Stimulated activated CD4-positive, alpha-beta T cell treated with anti-CD3 and anti-CD28 coated beads, Interleukin-1b, Interleukin-23, amount 100 ng/mL, for 1 hour (primary cell): ENCODE measurements at places on chromosomes 2 and 18.

- DNase-seq: no peak
Measured at GRCh38 chr2:42844901-42845821, 52.8 kb upstream of the HAAO start.

- no peak for DNase-seq
Measured at GRCh38 chr2:210577263-210578071, 21.1 kb downstream of the CPS1 start.

DNA sequence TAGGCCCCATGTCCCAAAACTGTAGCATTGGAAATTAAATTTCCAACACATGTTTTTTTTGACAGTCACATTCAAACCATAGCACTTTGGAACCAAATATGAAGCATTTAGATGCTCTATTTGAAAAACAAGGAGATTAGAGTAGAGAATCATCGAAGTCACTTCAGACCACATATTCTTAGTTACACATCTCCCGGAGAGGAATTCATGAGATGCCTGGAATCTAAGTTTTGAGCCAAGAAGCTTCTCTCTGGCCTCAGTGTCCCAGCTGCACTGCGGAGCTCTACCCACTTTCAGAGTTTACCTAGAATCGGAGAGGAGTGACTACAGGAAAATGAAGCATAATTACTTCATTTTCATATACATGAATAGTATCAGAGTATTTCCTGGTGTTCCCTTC is 385.9 kb downstream of the TNS1 start:
- no peak for DNase-seq

GRCh38 chr2:127146071-127146725 is 39.2 kb upstream of the BIN1 start:
- no peak for DNase-seq

DNA sequence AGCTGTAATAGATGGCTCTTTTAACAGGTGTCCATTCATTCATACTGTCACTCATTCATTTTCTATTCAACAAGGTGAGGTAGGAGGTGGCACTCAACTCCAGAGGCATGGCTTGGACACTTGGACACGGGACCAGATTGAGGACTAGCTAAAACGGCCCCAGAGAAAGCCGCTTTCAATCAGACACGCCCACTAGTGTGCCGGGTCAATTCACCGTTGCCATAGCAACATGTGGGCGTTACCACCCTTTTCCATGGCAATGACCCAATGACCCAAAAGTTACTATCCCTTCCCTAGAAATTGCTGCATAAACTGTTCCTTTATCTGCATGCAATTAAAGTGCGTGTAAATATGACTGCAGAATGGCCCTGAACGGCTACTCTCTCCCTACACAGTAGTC is 49.2 kb upstream of the LGALSL start:
- DNase-seq: no peak

- no peak for DNase-seq
Measured at GRCh38 chr18:12726331-12726730, 23.5 kb downstream of the PSMG2 start.

DNA sequence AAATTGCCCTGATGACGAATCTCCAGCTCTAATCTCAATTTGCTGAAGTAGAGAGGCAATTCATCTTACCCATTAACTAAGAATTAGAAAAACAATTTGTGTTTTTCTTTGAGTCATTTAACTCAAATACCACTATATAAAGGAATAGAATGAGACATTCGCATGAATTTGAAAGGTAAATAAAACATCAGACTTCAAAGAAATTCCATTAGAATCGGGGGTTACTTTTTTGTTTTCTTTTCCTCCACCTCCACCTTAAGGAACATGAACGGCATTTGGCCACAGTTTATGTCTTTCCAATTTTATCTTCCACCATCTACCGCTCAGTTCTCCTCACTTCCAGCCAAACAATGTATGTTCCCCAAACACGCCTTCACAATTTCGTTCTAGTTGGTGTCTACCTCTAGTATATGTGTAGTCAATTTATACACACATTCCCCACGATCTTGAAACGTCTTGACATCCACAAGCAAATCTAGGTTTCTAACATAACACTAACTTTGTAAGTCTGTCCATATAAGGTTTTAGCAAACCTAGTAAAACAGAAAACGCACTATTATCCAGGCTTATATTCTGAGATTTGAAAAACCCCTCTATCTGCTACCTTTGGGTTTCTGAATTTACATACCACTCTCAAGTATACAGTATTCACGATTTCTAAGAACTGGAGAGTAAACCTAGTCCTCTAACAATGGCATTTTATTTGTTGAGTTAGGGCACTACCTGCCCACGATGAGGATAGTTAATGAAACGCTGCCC is 1.2 kb upstream of the SMCHD1 start:
- DNase-seq: no peak

DNA sequence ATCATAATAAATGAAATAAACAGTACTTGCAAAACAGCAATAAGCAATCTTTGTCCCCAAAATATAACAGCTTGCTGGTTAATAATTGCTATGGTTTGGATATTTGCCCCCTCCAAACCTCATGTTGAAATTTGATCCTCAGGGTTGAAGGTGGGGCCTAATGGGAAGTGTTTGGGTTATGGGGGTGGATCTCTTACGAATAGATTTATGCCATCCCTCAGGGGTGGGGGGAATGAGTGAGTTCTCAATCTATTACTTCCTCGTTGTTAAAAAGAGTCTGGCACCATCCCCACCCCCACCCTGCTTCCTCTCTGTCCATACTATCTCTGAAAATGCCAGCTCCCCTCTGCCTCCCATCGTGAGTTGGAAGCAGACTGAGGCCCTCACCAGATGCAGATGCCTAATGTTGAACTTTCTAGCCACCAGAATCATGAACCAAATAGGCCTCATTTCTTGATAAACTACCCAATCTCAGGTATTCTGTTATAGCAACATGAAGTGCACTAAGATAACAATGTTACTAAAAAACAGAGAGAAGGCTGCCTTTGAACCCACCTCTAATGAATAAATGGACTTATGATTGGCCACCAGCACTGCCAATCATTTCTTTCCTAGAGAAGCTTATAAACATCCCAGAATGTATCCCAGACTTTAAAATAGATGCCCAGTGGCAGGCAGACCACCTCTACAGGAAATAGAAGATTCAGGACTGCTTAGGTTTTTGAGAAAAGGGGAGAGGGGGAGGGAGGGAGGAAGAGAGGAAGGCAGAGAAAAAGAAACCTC is 90.1 kb downstream of the ALPK2 start:
- no peak for DNase-seq

DNA sequence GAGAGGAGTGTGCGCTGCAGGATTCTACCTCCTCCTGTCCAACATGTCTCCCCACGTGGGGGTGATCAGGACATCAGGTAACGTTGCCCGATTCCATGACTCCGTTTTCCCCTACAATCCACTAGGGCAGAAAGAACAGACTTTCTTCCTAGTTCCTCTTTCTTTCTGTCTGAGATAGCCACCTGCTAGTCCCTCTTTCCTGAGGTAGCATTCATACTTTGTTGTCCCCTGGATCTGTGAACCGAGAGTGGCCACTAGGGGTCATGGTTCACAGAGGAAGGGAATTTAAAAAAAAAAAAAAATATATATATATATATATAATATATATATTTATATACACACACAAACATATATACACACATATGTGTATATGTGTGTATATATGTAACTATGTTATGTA is 210.0 kb upstream of the ZNF521 start:
- no peak for DNase-seq

- no peak for DNase-seq
Measured at GRCh38 chr2:196403471-196403870, 232.1 kb upstream of the STK17B start.

GRCh38 chr2:9392898-9393765 is 30.2 kb downstream of the ITGB1BP1 start:
- no peak for DNase-seq

GRCh38 chr2:187499941-187500532 is 52.0 kb upstream of the CALCRL start:
- no peak for DNase-seq

GRCh38 chr18:830315-830901 is 18.4 kb upstream of the YES1 start:
- no peak for DNase-seq

DNA sequence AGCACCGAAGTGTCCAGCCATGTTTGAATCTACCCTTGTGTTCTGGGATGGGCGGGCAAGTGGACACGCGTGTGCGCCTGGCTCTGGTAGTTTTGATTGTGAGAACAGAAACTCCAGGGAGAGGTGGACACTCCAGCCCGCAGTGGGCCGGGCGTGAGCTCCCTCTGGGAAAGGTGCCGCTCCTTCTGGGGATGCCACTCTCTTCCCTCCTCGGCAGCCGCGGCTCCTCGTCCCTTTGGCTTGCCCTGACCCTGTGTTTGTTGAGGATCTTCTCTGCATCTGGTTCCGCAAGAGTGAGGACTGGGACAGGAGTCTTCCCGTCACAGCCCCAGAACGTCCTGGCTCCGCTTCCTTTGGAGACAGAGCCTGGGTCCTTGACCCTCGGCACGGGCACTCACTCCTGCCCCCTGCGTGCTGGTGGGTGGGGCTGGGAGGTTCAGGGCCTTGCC is 1.3 kb downstream of the CTDP1 start:
- no peak for DNase-seq

- DNase-seq: no peak
Measured at GRCh38 chr2:170578606-170579005, 136.5 kb upstream of the SP5 start.

GRCh38 chr2:117983040-117983439 is 30.8 kb downstream of the CCDC93 start:
- no peak for DNase-seq

GRCh38 chr2:190535121-190535439 is 558 bp upstream of the NEMP2 start:
- DNase-seq: no peak

- no peak for DNase-seq
Measured at GRCh38 chr18:36872329-36872728, 43.4 kb downstream of the KIAA1328 start.

GRCh38 chr2:73930386-73930785 is 3.7 kb downstream of the DGUOK start:
- no peak for DNase-seq

GRCh38 chr2:118403658-118404451 is 315.6 kb downstream of the INSIG2 start:
- no peak for DNase-seq

- no peak for DNase-seq
Measured at GRCh38 chr2:102050854-102051391, 59.2 kb downstream of the IL1R2 start.

GRCh38 chr18:26745288-26746181 is 120.0 kb downstream of the AQP4 start:
- no peak for DNase-seq

- no peak for DNase-seq
Measured at GRCh38 chr2:103656558-103656957, 894.7 kb downstream of the TMEM182 start.

DNA sequence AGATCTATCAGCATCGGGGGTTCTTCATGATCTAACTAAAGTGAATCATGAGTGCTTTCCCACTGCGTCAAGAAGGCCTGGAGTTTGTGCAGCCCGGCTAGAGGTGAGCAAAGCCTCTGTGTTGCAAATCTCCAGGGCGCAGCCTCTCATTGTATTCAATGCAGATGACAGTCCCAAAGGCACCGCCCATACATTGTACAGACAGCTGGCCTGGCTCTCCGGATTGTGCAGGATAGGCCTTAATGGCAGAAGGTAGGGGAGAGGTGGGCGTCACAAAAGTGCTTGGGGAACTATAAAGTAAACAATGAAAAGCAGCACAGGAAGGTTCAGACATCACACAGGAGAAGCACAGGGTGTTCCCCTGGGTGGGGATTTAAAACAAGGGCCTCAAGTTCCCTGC is 907 bp upstream of the GYPC start:
- no peak for DNase-seq

- no peak for DNase-seq
Measured at GRCh38 chr2:162475661-162476060, 131.7 kb downstream of the GCA start.
